ENCODE measurements at places on chromosomes 5 and 9.
A peak's percentile ranks its signal among the peaks of the same experiment; 100 is the strongest.

DNA sequence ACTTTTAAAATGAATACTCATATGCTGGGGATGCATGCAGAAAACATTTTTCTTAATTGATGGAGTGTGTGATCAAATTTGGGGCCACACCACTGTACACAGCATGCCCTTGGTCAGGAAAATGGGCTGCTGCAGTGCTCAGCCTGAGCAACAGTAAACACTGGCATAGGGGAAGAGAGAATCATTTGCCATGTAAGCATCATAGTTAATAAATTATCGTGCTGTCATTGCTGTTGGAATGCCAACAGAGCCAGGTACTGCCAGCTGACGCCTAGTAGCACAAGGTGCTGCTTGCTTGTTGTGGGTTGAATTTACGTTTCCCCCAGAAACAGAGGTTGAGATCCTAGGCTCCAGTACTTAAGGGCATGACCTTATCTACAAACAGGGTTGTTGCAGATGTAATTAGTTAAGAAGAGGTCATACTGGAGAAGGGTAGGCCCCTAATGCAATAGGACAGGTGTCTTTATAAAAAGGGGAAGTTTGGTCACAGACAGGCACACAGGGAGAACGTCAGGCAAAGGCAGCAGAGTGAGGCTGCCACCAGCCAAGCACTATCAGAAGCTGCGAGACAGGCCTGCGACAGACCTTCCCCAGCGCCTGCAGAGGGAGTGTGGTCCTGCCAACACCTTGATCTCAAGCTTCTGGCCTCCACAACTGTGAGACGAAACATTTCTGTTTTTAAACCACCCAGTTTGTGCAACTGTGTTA lies 25.3 kb downstream of the DAP start:
- DNase-seq = no peak

GRCh38 chr5:180097926-180098325 lies 26.4 kb upstream of the RNF130 start:
- no peak for DNase-seq

DNA sequence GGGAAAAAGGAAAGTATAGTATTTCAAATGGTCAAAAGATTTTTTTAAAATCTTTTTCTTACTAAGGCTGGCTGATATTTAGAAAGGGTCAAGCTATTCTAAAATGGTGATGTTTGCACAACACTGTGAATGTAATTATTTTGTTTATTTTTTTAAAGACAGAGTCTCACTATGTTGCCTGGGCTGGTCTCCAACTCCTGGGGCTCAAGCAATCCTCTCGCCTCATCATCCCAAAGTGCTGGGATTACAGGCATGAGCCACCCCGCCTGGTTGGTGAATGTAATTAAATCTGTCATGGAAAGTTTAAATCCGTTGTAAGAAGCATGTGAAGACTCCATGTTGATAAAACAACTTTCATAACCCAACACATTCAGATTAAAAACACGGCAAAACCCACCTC lies 2.6 kb downstream of the UBTD2 start:
- DNase-seq = no peak

- DNase-seq = no peak
Observed at GRCh38 chr9:103364753-103365152, 369.6 kb downstream of the CYLC2 start.

GRCh38 chr9:16505199-16505598 lies 365.3 kb downstream of the BNC2 start:
- DNase-seq = no peak

- DNase-seq = no peak
Observed at GRCh38 chr9:83476513-83476912, 61.7 kb downstream of the FRMD3 start.

- no peak for DNase-seq
Observed at GRCh38 chr5:115544043-115544435, 536 bp downstream of the FEM1C start.

GRCh38 chr5:172553903-172554302 lies 87.2 kb upstream of the NEURL1B start:
- no peak for DNase-seq

- no peak for DNase-seq
Observed at GRCh38 chr5:102845041-102845440, 89.9 kb downstream of the PAM start.

DNA sequence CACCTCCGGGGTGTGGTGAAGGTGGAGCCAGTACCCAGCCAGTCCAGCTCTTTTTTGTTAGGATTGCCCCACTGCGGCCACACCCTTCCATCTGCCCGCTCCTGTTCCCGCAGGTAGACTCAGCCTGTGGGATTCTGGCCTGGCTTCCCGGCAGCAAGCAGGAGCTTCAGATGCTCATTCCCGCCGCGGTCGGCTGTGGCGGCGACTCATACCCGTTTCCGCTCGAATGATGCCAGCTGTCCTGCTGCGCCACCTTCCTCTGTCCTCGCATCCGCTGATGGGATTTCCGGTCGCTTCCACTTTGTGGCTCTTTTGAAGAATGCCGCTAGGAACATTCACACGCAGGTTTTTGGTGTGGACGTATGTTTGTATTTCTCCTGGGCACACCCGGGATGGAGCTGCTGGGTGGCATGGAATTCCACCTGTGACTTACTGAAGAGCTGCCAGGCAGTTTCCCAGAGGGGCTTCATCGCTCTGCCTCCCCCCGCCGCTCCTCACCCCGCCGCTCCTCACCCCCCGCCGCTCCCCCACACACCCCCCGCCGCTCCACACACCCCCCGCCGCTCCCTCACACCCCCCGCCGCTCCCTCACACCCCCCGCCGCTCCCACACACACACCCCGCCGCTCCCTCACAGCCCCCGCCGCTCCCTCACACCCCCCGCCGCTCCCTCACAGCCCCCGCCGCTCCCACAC lies 60.3 kb downstream of the TENT4A start:
- no peak for DNase-seq

GRCh38 chr5:135944967-135945560 lies 9.7 kb downstream of the LECT2 start:
- peak; percentile 46 for DNase-seq

DNA sequence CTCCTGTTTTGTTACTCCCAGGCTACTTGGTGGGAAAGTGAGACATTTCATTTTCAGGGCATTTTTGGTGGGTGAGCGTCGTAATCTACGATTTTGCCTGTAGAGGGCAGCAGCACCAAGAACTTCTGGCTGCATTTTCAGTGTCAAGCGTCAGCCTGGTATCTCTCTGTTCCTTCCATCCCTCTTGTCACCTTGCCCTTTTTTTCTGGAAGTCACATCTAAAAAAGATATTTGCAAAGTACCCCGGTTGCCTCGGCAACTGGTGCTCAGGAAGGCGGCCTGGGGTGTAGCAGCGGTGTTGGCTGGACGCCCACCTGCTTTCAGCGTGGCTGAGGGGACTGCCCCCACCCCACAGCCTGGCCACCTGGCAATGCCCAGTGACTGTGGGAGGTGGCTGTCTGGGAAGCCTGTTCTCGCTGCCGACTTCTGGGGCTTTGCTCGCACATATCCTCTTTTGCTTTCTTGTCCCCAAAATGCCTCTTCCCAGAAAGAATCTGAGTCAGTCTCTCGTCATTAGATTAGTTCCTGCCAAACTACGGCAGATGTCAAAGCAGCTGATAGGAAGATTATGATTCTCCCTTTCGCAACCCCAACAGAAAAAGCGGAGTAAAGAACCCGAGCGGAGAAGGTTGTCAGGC lies 84.5 kb downstream of the ACER2 start:
- DNase-seq = peak; percentile 78

DNA sequence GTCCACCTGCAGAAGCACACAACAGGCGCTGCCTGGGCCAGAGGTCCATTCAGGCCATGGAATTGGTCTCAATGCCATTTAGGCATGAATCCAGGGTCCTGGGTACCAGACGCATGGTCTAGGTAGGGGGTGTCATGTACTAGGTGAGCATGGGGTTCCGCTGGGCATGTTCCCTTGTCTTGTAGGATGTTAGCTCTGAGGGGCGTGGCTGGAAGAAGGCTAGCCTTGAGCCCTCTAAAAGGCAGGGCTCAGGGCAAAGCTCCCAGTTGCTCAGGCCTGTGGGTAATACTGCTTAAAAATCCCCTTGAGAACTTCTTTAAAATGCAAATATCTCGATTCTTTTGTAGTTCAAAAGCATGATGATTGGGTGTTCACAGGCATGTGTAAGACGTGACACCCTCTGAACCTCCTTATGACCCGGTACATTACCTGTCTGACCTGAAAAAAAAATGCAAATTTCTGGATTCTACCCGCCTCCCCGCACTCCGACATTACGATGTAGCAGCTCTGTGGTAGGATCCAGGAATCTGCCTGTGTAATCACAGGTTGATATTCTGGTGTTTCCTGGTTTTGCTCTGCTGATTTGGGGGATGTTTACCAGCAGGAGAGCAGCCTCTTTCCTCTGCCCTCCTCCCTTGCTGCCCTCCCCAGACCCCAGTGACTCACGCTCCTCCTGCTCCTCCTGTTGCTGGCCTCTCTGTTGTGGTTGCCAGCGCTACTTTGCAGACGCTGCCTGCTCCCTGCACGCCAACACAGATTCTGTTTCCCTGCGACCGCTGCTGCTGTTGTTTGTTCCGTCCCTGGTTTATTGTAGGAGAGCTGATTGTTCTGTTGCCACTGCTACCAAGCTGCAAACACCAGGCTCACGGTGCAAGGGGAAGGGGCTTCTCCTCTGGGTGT lies 5.7 kb downstream of the TMC1 start:
- peak; percentile 20 for DNase-seq

DNA sequence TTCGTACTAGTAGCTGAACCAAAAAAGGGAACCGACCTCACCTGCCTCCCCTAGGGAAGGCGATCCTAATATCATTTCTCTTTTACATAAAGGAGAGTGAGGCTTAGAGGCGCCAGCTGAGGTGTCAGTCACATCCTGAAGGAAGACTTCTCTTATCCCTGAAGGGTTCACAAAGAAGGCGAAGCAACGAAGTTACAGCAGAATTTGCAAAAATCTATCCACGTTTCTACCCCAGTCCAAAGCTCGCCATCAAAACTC lies 598 bp upstream of the KIAA1191 start:
- no peak for DNase-seq

DNA sequence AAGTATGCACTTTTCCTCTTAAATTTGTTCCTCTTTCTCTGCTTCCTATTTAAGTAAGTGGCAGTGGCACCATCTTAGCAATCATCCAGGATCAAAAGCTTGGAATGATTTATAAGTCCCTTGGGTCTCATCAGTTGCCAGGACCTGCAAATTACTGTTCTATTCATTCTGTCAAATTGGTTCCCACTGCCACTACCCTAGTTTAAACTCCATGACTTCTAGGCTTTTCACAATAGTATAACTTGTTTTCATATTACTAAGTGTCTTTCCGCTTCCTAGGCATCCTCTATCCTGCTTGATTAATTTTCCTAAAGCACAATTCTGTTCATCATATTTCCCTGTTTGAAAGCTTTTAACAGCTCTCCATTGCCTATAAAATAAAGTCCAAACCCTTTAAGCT lies 363.9 kb upstream of the MEF2C start:
- DNase-seq = no peak

GRCh38 chr9:36470643-36471290 lies 70.7 kb upstream of the RNF38 start:
- no peak for DNase-seq

GRCh38 chr5:167966979-167967378 lies 324.5 kb upstream of the WWC1 start:
- DNase-seq = no peak

- no peak for DNase-seq
Observed at GRCh38 chr9:135281791-135282737, 194.6 kb downstream of the OLFM1 start.

- peak; percentile 58 for DNase-seq
Observed at GRCh38 chr9:33287087-33287490, 3.2 kb upstream of the NFX1 start.

- no peak for DNase-seq
Observed at GRCh38 chr9:84163052-84163650, 177.4 kb downstream of the SLC28A3 start.

- no peak for DNase-seq
Observed at GRCh38 chr5:174750711-174751110, 26.3 kb downstream of the MSX2 start.

- DNase-seq = no peak
Observed at GRCh38 chr9:98944057-98944733, 488 bp downstream of the COL15A1 start.
